SHP77 (cell line): ENCODE measurements at places on chromosomes 6 and 20.

GRCh38 chr6:71299541-71300470 lies 11.2 kb downstream of the OGFRL1 start:
- DNase-seq = no peak

- no peak for DNase-seq
Observed at GRCh38 chr6:150659046-150659763, 59.5 kb downstream of the PLEKHG1 start.

- DNase-seq = no peak
Observed at GRCh38 chr6:70379473-70380013, 33.8 kb upstream of the FAM135A start.

DNA sequence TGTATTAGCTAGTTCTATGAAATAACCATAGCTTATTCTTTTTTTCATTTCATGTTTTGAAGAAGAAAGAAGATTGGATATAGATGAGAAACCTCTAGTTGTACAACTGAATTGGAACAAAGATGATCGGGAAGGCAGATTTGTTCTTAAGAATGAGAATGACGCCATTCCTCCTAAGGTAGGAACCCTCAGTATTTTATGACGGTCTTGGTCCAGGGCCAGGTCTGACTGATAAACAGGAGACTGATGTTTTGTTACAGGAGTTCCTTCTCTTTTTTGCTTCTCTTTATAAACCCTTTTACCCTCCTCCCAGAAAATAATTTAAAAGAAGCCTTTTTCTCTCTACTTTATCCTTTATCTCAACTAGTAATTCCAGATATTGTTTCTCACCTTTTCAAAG lies 43.6 kb downstream of the AFDN start:
- DNase-seq = no peak

DNA sequence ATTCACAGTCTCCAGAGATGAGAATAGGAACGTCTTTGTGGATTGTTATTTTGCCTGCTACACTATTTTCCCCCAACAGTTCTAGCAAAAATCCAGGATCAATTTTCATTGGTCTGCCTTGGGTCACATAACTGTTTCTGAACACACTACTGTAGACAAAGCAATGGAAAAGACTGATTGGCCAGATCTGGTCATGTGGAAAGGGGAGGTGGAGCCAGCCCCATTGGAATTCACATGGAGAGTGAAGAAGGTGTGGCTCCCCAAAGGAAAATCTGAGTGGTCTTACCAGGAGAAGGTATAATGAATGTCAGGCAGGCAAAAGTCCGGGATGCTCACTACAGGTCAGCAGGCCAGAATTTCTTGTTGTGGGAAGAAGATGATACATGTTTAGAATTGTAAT lies 9.5 kb upstream of the TP53RK start:
- no peak for DNase-seq

- peak; percentile 48 for DNase-seq
Observed at GRCh38 chr6:26296857-26297648, 67.9 kb upstream of the BTN3A2 start.

DNA sequence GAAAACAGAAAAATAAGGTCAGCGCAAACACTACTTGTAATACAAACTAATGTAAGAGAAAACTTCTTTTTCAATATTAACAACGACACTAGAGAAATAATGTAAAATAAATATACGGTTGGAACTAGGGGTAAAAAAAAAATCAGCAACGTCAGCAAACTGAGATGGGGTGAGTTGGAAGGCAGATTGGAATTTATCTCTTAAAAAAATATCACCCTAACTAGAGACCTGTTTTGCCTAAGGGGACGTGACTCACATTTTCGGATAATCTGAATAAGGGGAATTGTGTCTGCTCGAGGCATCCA lies 705 bp upstream of the UTRN start:
- DNase-seq = no peak

GRCh38 chr20:32543570-32544259 lies 41.4 kb downstream of the NOL4L start:
- no peak for DNase-seq

- no peak for DNase-seq
Observed at GRCh38 chr6:151670116-151670515, 137.4 kb upstream of the ESR1 start.

GRCh38 chr20:17635332-17636244 lies 46.5 kb downstream of the RRBP1 start:
- DNase-seq = no peak

DNA sequence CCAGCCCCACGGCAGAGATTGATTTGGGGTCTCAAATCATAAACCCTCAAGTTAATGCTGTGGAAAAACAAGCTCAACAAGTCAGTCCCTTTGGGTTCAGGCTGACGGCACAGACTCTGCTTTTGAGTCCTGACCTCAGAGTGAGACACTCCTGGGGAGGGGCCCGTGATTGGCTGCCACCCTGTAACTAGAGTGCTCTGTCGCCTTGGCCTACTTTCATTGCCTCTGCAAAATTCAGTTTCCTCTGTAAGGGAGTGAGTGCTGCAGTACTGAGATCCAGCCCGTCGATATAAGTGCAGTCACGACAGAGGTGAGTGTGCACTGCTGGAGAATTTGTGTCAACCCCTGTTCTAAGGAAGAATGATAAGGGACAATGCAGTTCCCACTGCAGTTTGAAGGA lies 105.6 kb downstream of the ANKS1A start:
- no peak for DNase-seq

DNA sequence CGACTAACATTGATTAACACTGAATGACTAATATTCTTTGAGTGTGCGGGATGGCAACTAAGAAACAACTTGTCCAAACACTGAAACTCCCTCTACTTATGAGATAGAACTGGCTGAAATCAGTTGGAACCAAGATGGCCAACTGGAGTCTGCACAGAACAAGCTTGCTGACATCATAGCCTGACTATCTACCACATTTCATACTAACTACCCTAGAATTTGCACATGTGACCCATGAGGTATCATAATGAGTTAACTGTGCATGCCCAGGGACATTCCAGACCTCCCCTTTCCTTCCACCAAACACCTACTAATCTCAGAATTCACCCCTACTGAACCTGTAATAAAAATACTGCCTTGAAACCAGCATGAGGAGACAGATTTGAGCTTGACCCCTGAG lies 43.2 kb downstream of the PHIP start:
- no peak for DNase-seq

DNA sequence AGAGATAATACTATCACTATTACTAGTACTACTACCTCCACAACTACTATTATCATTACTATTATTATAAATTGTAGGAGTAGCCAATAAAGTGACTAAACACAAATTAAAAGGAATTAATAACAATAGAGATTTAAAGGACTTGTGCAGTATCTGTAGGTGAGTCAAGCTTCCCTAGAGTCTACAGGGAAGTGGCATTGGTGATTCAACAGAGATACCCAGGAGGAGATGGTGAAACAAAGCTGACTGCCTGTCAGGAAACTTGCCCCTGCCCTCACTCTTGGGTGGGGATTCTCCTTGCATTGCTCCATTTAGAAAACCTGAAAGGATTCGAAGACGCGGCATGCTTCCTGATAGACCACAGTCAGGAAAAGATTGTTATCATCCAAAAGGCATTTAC lies 23.3 kb upstream of the BCLAF1 start:
- no peak for DNase-seq

DNA sequence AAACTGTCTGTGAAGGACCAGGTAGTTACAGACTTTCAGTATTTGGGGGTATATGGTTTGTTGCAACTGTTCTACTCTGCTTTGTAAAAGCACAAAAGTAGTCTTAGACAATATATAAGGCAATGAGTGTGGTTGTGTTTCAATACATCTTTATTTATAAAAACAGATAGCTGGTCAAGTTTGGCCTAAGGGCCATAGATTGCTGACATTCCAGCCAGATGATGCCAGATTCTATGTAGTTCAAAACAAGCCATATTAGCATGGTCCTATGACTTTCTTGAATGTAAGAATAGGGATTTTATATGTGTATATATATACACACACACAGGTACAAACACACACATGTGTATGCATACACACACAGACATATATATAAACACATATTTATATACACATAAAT lies 201.8 kb downstream of the GRIK2 start:
- no peak for DNase-seq

- DNase-seq = no peak
Observed at GRCh38 chr20:57451795-57452661, 60.8 kb downstream of the RBM38 start.

- DNase-seq = no peak
Observed at GRCh38 chr20:51562332-51563173, 20.0 kb upstream of the NFATC2 start.

DNA sequence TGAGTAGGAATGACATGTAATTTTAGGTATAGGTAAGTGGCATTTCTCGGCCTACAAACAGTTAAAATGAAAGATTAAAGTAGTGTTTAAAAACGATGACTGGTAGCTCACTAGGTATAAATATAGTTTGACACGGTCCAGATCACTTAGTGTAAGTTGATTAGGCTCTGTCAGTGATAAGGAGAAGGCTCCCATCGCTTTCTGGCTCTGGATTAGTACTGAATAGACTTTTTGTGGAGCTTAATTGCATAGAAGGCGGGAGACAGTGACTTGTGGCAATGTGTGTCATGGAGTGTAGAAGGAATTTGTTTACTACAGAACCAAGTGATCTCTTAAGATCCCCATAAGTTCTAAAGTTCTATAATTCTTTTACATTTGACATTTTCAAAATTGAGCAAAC lies 6.7 kb downstream of the PYGB start:
- no peak for DNase-seq

DNA sequence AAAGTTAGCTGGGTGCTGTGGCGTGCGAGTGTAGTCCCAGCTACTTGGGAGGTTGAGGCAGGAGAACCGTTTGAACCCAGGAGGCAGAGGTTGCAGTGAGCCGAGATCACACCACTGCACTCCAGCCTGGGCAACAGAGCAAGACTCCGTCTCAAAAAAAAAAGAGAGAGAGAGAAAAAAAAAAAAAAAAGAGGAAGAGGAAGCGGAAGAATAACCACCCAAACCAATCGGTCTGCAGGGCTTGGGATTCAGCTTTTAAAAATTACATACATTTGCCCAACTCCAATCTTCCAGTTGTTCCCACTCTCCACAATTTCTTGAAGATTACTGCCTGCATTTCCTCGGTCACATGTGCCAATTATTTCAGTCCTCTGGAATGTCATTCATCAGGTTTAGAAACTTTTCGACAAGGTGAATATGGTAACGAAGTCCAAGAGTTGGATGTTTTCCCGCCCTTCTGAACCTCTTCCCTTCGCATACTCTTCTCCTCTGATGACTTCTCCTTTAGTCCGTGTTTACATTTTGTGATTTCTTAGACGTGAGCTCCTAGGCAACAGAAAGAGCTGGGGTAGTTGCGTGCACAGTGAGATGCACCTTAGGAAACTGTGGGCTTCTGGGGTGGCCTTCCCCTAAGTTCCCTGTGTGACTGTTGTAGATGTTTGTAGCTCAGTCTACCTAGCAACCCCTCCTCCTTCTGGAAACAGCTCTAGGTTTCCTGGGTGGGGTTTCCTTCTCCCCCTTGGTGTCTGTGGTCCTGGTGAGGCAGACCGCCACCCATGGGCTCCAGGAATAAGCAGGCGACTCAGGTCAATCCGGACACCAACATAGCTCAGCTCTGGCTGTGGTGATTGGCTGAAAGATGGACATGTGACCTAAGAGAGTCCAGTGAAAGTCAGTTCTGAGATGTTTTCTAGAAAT lies 63.0 kb upstream of the NCOA3 start:
- no peak for DNase-seq

DNA sequence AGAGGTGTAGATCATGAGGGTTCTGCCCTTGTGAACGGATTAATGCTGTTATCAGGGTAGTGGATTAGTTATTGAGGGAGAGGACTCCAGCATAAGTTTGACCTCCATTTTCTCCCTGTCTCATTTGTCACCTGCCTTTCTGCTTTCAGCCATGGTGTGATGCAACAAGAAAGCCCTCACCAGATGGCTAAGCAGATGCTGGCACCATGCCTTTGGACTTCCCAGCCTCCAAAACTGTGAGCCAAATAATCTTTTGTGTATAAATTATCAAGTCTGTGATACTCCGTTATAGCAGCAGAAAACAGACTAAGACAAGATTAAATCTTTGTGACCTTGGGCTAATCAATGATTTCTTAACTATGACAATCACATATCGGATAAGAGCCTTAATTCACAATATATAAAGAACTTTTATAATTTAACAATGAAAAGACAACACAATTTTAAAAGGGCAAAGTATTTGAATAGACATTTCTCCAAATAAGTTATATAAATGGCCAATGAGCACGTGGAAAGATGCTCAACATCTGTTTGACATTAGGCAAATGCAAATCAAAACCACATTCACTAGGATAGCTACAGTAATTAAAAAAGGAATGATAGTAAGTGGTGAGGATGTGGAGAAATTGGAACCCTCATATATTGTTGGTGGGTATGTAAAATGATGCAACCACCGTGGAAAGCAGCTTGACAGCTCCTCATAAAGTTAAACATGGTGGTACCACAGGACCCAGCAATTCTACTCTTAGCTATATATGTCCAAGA lies 45.3 kb upstream of the IFNGR1 start:
- no peak for DNase-seq

DNA sequence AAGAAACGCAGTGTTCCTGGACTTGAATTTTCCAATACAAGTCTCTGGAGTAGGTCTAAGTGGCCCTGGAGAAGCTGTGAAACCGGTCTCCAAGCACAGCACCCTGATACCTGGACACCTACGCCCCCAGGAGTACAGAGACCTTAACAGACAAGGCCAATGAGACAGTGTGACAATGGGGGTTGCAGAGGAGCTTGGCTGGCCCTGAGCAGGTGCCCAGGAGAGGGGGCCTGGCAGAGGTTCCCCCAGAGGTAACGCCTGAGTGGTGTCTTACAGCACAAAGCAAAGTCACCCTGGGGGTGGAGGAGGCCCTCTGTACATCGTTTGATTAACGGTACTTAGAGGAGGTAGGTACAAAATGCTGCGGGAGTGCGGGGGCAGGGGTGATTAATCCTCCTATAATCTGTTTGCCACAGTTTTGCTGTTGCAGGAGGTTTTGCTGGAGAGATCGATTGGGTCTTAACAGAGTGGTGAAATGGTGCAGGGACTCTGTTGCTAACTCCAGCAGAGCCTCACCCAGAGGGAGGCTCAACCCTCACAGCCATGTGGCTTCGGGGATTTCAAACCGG lies 37.3 kb upstream of the APCDD1L start:
- DNase-seq = no peak

GRCh38 chr6:27451660-27452390 lies 21.1 kb downstream of the ZNF184 start:
- DNase-seq = no peak

DNA sequence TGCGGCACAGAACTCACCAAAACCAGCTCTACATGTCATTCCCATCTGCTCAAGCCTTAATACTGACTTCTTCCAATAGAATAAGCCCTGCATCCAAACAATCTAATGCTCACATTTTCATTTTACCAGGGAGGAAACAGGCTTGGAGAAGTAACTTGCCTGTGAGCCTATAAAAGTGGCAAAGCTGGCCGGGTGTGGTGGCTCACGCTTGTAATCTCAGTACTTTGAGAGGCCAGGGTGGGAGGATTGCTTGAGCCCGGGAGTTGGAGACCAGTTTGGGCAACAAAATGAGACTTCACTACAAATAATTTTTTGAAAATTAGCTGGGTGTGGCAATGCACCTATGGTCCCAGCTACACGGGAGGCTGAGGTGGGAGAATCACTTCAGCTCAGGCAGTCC lies 133.7 kb downstream of the LY86 start:
- DNase-seq = no peak

GRCh38 chr6:147547369-147547902 lies 38.9 kb downstream of the SAMD5 start:
- no peak for DNase-seq
